Heart left ventricle (tissue), 16 donors: ENCODE measurements at places on chromosomes 1 and 21. TPM values are rescaled to one million over a fixed set of nuclear protein-coding genes. Genes with fewer than 3 reads are reported as not detected.
A peak's percentile ranks its signal among the peaks of the same experiment; 100 is the strongest.

DNA sequence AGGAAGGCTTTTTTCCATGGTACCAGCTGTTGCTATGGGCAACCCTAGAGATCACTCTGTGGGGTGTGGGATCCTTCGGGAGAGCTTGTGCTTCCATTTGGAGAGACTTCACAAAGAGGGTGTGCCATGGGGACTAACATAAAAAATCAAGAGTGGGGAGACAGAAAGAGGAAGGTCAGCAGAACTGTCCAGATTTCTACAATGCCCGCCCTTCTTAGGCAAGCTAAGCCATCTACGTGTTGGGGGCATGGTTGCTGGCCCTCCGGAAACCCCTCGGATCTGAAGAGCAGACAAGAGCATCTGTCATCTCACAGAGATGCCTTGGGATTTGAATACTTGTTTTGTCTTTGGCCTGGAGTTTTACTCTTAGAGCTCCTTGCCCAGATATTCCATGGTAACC, 83.9 kb upstream of the ZNF648 start:
- peaks cover 21% of the 10 kb centered on the region for H3K4me1 ChIP-seq
- no peaks in the 10 kb centered on the region for H3K27me3 ChIP-seq
- H3K4me3 ChIP-seq: no peak overlapping the region
- DNase-seq: no peak

DNA sequence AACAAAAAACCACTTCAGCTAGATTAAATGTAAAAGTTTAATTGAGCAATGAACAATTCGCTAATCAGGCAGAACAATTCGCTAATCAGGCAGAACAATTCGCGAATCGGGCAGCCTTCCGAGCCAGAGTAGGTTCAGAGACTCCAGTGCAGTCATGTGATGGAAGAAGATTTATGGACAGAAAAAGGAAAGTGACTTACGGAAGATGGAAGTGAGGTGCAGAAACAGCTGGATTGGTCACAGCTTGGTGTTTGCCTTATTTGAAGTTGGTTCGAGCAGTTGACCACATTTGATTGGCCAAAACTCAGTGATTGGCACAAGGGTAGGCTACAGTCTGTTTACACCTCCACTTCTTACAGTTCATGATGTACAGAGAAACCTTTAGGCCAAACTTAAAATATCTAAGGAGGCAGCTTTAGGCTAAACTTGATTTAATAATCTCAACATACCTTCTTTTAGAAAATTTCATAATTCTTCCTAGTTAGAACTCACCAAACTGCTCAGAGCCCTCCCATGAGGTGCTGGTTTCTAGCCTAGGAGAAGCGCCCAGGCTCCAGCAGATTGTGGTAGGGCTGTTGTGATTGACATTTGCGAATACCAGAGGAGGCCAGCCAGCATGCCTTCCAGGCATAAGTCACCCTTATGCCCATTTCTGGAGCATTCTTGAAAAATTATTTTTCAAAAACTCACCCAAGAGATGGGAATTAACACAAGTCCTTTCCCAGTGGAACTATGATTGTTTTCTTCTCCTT, 22.8 kb upstream of the KCNC4 start:
- peak overlapping the region; percentile 84 for H3K27ac ChIP-seq
- peak; percentile 47 for DNase-seq
- H3K4me1 ChIP-seq: peaks cover 59% of the 10 kb centered on the region
- H3K4me3 ChIP-seq: no peak overlapping the region
- H3K36me3 ChIP-seq: no peaks in the 10 kb centered on the region

DNA sequence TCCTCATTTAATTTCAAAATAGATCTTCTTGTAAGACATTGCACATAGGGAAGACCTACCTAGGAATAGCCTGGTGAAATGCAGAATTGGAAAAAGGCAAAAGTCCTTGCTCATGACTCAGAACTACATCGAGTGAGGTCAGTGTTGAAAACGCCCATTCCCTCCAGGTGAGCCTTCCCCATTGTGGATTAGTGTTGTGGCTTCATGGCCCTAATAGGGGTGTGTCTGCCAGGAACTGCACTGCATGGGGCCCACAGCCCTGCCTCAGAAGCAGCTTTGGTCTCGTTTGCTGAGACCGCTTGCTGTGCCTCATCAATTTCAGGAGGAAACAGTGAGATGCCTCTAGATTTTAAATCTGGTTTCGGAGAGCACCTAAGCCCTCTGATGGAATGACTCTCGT, 17.0 kb downstream of the TFF3 start:
- peaks cover 17% of the 10 kb centered on the region for H3K4me1 ChIP-seq
- H3K27me3 ChIP-seq: no peaks in the 10 kb centered on the region
- H3K4me3 ChIP-seq: no peak overlapping the region
- H3K27ac ChIP-seq: no peak overlapping the region
- no peak for DNase-seq

DNA sequence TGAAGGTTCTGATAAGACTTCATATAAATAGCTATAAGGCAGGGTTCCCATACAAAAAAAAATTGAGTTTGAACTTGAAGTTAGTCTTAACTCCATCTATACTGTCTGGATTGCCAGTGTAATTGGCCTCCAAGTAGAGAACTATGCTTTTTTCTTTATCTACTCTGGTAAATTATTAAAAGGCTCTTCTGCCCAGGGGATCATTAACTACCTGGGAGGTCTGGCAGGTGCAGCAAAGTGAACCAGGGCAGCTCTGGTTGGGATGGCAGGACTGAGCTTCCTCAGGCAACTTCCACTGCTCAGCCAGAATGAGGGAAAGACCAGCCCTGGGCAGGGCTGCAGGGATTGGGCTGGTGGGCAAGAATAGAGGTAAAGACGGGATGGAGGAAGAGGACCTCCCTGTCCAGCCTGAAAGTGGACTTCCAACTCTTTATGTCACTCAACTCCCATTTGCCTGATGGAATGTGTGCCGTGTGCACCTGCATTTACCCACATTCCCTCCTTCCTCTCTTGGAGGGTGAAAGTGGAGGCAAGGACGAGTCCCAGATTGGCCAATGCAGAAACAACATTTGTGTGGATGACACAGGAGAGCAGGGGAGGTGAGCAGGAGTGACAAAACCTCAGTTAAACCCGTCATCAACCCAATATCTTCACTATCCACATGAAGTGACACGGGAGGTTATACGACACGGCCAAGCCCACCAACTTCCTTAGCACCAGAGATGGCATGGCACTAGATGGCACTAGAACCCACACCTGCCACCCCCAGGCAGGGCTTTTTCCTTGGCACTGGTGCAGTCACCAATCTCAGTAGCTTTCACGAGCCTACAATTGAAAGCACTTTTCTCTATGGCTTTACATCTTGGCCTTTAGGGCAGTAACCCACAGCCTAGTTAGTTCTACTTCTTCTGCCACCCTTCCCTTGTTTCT, 25.2 kb downstream of the CCN1 start:
- H3K4me3 ChIP-seq: no peak overlapping the region
- no peaks in the 10 kb centered on the region for H3K36me3 ChIP-seq
- H3K4me1 ChIP-seq: no peaks in the 10 kb centered on the region
- H3K27me3 ChIP-seq: no peaks in the 10 kb centered on the region
- H3K27ac ChIP-seq: no peak overlapping the region

DNA sequence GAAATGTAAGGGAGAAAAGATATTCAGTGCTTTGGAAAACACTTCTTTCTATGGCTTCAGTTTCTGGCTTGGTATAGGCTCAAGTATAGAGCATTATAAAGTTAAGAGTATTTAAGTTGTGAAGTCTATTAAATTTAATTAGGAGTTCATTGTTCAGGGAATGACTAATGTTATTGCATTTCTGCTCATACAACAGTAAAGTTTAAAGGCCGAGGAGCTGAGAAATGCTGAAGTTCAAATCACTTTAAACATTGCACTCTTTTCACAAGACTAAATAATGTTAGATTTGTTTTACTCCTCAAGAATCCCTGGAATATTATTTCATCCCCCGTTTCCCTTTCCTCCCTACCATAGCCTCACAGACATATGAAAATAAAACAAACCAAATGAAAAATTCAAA, 30.1 kb downstream of the RGS5 start:
- H3K36me3 ChIP-seq: no peaks in the 10 kb centered on the region
- H3K4me1 ChIP-seq: peaks cover 10% of the 10 kb centered on the region
- H3K4me3 ChIP-seq: no peak overlapping the region
- H3K27ac ChIP-seq: peak overlapping the region; percentile 40
- DNase-seq: no peak
- no peaks in the 10 kb centered on the region for H3K27me3 ChIP-seq

- no peaks in the 10 kb centered on the region for H3K4me1 ChIP-seq
- no peaks in the 10 kb centered on the region for H3K27me3 ChIP-seq
- H3K36me3 ChIP-seq: peaks cover under 1% of the 10 kb centered on the region
- no peak for DNase-seq
- no peak overlapping the region for H3K4me3 ChIP-seq
- no peak overlapping the region for H3K27ac ChIP-seq
Measured at GRCh38 chr1:88800382-88801051, 90.8 kb downstream of the GTF2B start.

GRCh38 chr1:246592695-246593094, 26.4 kb downstream of the CNST start:
- no peaks in the 10 kb centered on the region for H3K27me3 ChIP-seq
- DNase-seq: no peak
- H3K36me3 ChIP-seq: peaks cover 24% of the 10 kb centered on the region
- peaks cover 6% of the 10 kb centered on the region for H3K4me1 ChIP-seq

DNA sequence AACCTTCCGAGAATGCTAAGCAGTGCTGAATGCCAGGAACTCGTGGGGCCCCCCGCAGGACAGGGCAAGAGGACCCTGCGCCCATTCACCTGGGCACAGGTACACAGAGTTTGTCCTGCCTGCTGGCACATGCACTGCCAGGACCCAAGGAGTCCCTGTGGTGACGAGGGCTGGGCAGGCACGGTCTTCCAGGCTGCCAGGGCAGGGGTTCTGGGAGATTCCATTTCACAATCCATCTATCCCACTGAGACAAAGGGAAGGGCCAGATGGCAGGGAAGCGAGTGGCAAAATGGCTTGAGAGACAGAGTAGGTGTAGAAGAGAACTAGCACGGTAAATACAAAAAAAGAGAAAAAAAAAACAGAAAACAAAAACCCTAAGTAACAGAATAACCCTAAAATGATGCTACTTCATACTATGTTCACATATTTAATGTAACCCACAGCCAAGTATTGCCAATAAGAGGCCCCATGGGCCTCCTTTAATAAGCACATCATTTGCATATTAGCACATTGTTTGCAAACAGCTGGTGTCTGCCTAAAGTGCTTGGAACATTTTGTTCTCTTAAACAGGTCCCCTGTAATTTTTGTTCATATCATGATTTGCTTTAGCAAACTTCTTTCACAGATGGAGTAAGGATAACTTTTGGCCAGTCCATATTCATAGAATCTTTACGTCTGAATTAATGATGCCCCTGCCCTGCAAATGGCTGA, 83.8 kb downstream of the STUM start:
- no peaks in the 10 kb centered on the region for H3K27me3 ChIP-seq
- H3K4me3 ChIP-seq: no peak overlapping the region
- H3K36me3 ChIP-seq: no peaks in the 10 kb centered on the region
- DNase-seq: peak; percentile 61

GRCh38 chr1:222326006-222326709, 221.7 kb downstream of the HHIPL2 start:
- no peaks in the 10 kb centered on the region for H3K36me3 ChIP-seq
- no peaks in the 10 kb centered on the region for H3K27me3 ChIP-seq
- H3K4me1 ChIP-seq: no peaks in the 10 kb centered on the region
- no peak overlapping the region for H3K4me3 ChIP-seq

DNA sequence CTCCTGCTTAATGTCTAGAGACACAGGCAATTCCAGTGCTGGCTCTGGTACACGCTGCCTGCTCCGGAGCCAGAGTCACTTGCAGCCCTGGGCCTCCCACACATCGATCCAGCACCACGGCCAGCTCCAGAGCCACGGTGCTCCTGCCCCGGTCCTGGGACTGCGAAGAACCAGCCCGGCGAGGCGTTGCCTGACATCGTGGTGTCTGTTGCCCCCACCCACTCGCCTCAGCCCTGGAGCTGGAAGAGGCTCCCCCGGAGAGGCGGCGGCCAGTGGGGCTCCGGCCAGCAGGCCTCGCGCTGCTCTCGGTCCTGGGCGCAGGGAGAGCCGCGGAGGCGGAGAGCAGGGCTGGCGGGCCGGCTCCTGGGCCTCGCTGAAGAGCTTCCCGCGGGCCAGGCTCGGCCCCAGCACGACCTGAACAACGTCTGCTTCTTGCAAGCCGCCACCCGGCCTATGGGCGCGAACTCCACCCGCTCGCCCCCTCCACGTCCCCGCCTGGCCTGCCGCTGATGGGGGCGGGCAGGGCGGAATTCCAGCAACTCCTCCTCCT, 364.8 kb downstream of the CEP170 start:
- H3K4me3 ChIP-seq: no peak overlapping the region
- H3K36me3 ChIP-seq: no peaks in the 10 kb centered on the region
- H3K27me3 ChIP-seq: no peaks in the 10 kb centered on the region
- no peak overlapping the region for H3K27ac ChIP-seq
- H3K4me1 ChIP-seq: no peaks in the 10 kb centered on the region
- DNase-seq: peak; percentile 75

Gene LRRC53
- polyA plus RNA-seq: not detected

Gene FALEC
- 0.18 TPM for polyA plus RNA-seq

Gene TMEM269
- polyA plus RNA-seq: not detected

Gene LYST
- polyA plus RNA-seq: 3.4 TPM
